NCI-H226 (cell line): ENCODE measurements at places on chromosomes 11 and 22.
A peak's percentile ranks its signal among the peaks of the same experiment; 100 is the strongest.

DNA sequence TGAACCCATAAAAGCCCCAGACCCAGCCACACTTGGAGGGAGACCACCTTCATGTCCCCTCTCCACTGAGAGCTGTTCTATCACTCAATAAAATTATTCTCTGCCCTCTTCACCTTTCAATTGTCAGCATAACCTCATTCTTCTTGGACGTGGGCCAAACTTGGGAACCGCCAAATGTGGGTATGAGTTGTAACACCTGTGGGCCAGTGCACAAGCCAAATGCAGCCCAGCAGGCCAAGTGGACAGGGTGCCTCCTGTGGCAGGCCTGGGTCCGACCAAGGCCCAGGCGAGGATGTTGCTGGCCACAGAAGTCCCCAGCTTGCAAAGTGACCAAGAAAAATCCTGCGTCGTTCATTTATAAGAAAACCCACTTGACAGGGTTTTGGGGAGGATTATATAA, 621.2 kb downstream of the METTL15 start:
- no peak for DNase-seq

DNA sequence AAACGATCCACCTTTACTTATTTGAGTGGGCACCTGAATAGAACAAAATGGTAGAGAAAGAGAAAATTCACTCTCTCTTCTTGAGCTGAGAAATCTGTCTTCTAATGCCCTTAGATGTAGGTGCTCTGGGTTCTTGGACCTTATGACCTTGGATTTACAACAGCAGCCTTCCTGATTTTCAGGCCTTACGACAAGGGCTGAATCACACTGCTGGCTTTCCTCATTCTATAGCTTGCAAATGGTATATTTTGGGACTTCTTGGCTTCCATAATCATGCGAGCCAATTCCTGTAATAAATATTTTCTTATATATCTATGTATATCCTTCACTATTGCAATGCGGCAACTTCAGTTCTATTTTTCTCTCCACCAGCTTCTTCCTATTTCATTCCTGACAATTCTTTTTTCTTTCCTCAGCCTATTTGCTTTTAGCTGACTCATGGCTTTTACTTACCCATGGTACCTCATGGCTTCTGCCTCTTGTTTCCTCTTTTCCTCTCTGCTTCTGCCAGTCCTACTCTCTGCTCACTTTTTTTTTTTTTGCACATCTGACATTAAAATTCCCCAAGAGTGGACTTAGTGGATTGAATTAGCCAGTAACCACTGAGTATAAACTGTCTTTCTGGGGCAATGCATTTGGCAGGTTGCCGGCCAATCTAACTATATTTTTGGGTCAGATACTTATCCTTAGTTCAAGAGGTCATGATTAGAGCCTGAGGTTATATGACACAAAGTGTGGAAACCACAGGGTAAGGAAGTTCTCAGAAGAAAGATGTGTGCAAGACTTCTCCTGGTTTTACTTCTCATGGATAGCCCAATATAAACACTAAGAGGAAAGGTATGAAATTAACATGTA, 359.5 kb downstream of the TMEM135 start:
- no peak for DNase-seq

DNA sequence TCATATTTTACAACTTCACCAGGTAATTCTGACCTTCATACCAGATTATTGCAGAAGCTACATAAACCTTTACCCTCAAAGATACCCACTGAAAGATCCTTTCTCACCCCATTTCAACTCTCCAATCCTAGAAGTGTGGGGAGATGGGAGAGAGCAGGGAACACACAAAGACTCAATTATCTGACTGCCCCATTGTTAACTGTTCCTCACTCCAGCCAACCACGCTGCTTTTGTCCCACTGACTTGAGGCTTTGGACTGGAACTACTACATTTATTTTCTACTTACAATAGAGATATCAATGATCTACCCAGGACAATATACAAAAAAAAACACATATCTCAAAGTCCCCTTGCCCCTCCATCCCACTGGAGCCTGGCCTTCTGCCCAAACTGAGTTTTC, 44.7 kb upstream of the SLN start:
- no peak for DNase-seq

GRCh38 chr11:133149698-133150097, 382.6 kb downstream of the OPCML start:
- DNase-seq = no peak

DNA sequence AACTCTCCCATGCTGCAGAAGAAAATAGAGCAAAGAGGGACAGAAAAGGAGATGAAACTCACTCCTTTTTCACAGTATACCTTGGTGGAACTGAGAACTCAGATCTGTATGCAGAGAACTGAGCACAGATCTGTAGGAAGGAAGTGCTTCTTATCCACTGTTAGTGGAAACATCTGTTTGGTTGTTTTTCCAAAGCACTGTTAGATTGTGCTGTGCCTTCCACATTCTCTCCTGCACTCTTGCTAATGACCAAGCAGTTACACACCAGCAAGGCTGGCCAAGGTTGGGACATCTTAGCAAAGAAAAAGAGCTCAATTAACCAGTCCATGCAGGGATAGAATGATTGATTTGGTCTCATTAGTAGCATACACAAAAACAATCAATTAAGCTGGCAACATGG, 20.1 kb upstream of the SIK2 start:
- no peak for DNase-seq

GRCh38 chr22:44926124-44926475, 83.7 kb downstream of the PHF21B start:
- no peak for DNase-seq

DNA sequence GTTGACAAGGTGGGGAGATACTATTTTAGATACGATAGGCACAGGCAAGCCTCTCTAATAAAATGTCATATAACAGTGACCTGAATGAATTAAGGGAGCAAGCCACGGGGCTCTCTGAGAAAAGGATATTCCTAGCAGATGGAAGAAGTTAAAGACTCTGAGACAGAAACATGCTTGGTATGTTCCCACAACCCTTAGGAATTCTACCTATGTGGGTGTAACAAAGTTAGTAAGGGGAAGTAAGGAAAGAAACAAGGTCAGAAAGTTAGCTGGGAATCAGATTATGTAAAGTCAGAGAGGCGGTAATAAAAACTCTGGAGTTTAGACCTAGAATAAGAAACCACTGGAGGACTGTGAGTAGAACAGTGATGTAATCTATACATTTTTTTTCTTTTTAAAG, 59.7 kb upstream of the GDPD4 start:
- DNase-seq = peak; percentile 56

GRCh38 chr11:14413307-14414069, 54.5 kb upstream of the RRAS2 start:
- DNase-seq = peak; percentile 76

GRCh38 chr11:93736129-93736528, 5.2 kb downstream of the TAF1D start:
- DNase-seq = no peak

GRCh38 chr11:76919887-76920746, 59.4 kb downstream of the ACER3 start:
- peak; percentile 62 for DNase-seq

- no peak for DNase-seq
Observed at GRCh38 chr11:115391598-115391997, 112.6 kb downstream of the CADM1 start.

DNA sequence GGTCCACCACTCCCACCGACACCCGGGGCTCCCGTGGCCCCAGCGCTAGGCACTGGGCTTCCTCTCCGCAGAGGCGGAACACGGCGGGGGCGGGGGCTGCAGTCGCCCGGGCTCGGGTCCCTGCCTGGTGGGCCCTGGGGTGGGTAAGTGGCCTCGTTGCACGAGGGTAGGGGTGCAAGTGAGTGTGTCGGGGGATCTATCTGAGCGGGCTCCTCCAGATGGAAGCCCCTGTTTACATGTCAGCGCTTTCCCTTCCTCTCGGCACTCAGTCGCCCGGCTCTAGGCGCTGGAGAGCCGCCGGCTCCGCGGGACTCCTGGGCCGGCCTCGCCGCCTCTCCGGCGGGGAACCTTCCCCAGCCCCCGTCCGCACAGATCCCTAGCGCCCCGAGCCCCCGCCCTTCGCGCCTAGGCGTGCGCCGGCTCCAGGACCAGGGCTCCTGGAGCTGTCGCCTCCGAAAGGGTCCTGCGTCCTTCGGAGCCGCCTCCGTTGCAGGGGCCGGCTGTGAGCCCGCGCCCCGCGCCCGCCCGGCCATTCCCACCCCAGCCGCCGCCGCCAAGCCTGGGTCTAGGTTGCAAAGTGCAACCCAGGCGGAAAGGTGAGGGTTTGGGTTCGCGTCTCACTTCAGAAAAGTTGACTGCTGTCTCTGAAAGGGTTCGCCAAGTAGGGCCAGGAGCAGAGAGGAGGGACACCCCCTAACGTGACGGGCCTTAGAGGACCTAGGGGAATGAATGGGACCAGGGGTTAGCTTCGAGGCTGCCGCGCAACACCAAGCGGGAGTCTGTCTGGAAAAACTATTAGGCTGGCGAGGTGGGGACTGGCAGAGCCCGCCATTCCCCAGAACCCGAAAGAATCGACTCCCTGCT, 978 bp downstream of the FLI1 start:
- DNase-seq = no peak

DNA sequence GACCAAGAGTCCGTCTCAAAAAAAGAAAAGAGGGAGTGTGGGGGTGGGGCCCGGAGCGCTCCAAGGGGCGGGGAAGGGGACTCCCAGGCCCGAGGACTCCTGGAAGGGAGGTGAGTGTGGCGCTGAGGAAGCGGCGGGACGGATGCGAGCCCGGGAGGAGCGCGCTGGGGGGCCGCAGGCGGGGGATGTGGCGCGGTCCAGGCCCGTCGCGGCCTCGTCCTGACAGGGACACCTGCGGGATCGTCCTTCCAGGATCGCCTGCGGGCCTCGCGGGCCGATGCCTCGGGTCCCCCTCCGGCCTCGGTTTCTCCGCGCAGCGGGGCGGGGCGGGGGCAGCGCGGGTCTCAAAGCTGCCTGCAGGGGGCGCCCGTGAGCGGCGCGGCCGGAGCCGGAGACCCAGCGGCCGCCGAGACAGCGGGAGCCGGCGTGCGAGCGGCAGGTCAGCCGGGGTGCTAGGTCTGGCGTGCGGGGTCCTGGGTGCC, 3.8 kb upstream of the ADORA2A start:
- DNase-seq = no peak

GRCh38 chr11:122192634-122193255, 76.7 kb upstream of the BLID start:
- DNase-seq = peak; percentile 46

DNA sequence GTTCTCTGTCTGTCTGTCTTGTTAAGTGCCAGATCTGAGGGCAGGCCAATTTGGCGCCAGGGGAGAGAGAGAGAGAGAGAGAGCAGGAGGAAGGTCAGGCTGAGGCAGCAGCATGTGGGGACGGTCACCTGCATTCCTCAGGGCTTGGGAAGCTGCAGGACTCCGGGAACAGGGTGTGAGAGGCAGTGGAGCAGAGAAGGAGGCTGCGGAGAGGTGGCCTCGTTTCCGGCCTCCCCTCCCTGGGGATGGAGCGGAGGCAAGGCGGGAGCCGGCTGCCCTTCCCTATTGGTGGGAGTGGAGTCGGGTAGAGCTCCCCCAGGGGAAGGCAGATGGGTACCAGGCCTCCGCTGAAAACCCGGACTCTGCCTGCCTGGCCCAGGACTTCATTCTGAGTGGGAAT, 9.7 kb downstream of the CLMP start:
- no peak for DNase-seq

DNA sequence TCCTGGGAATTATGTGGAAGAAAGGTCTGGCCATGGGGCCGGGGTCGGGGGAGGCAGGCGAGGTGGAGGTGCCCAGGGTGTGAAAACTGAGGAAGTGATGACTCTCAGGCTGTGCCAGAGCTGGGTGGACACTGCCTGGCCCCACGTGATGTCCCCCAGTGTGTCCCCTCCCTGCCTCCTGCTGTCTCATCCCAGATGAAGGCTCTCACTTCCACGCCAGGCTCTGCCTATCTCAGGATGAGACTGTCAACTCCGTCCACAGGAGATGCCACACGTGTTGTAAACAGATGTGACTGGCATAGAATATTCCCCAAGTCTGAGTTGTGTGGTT, 51.4 kb downstream of the RPS6KA4 start:
- DNase-seq = no peak

DNA sequence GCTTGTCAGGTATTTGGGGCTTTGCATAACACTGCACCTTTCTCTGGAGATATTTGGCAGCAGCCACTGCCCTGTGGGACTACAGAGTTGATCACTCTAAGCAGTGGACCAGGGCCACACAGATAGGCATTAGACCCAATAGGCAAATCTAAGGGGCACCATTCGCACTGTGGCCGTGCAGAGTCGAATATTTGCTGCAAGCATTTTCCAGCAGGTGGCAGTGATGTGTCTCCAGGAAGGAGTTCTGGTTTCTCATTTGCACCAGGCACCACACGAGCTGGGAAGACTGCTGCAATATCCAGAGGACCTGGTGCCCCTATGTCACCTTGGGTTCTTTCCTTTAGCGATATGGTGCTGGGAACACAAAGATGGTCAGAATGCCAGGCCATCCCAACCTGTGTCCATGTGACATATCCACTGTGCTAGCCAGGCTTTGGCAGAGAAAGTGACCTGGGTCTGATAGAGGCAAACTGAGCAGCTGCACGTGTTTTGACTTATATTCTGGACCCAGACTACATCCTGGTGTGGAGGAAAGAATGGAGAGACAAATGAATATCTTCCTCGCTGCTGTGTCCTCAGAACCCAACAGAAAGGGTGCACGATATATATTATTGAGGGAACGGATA, 318.7 kb downstream of the BUD13 start:
- DNase-seq = peak; percentile 18

DNA sequence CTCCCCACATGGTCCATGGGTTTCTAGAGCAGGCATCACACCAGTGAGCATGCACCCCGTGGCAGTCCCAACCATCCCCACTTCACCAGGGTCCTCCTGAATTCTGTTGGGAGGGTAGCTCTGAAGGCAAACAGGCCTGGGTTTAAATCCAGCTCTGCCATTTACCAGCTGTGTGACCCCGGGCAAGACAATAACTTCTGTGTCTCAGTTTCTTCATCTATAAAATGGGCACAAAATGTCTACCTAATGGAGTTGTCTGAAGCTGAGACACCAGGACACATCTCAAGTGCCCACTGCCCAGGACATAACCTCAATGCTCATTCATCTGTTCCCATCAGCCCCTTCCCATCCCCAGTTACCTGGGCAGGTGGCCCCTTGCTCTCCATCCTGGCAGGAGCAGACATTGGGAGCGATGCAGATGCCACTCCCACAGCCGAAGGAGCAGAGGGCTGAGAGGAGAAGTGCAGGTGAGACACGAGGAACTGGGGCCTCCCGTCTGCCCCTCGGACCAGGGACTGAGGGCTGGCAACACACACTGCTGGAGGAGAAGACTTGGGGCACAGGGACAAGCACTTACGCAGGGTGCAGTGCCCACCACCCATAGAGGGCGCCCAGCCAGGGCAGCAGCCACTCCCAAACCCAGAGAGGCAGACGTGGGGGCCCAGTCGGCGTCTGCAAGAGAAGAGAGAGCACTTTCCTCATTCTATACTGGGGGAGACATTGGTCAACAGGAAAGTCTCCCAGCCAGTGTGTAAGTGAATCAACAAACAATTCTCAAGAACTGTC, 4.0 kb downstream of the VWCE start:
- DNase-seq = no peak

- DNase-seq = no peak
Observed at GRCh38 chr22:41928593-41929417, 2.2 kb upstream of the TNFRSF13C start.
